ENCODE measurements at places on chromosomes 2 and 18.

GRCh38 chr2:203775684-203776083, 69.2 kb downstream of the CD28 start:
- no peak for DNase-seq

DNA sequence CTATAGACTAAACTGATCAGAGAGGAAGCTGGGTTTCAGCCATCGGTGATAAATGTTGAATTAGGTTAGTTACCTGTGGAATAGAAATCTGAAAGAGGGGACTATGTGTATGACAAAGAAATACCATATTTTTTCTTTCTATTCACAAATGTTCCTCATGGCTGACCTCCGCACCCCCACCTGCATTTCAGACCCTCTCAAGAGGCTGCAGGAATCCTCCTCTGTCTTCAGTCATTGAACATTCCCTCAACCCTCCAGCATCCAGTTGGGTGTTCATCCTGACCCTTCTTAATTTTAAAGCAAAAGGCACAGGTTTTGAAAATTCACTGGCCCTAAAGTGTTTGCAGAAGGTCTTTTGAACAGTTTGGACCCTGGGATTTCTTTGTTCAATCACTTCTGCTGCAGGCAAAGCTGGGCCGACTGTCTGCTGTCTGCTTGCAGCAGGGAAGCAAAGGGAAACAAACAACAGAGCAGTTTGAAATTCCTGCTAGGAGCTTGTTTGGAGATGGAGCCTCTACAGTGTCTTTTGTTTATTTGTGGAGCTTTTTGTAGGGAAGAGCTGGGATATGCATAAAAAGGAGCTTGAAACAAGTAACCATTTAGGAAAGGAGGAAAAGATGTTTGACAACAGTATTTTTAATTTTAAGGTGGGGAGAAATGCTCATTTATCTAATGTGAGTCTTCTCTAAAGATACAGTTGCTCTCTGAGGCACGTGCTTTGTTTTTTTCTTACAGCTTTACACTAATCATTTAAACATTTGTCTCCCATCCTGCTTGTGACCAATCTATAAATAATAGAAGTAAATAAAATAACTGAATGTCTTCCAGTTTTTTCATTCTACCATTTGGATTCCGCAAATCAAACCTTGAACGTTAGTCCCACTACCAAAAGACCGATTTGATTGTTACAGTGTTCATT, 213.3 kb upstream of the MMADHC start:
- DNase-seq = no peak

DNA sequence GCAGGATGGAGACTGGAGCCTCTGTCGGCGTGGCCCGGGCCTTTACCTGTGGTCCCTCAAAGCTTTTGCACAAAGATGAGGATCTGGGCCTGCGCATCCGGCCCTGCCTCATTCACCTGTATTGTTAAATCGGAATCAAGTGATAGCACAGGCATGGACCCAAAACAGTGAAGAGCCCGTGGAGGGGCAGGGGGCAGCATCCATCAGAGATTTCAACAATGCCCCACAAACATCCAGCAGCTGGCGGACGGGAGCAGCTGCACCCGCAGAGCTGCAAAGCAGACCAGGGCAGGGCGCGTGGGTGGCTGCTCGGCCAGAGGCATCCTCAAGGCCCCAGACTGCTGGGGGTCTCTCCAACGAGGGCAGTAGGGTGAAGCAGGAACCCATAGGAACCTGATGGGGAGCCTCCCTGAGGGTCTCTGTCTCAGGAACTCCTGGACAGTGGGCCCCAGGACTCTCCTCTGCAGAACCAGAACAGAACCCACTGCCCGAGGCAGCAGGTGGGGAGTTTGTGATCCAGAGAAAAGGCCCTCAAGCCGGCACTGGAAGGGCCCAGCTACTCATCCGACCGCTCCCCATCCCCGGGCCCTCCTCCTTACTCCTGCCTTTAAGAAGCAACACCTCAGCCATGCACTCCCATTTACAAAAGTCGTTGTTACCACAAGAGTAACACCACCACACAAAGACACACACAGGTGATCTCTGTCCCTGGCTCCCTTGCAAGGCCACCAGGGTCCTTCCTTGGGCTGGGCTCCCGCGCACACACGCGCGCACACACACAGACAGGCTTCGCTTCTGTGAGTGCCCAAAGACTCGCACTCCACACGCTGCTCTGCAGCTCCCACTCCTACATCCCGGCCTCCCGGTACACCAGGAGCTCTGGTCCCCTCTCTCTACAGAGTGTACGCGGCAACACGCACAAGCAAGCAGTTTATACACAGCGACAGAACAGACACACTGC, 28.8 kb downstream of the HDAC4 start:
- no peak for DNase-seq

GRCh38 chr2:172329774-172330671, 97.4 kb upstream of the ITGA6 start:
- DNase-seq = no peak

GRCh38 chr18:36337679-36338402, 40.3 kb downstream of the FHOD3 start:
- DNase-seq = no peak
